ENCODE measurements at places on chromosomes 13 and 19.

GRCh38 chr19:38644719-38645118 is 2.7 kb upstream of the ACTN4 start:
- no peak for DNase-seq

GRCh38 chr13:43662976-43663375 is 123.8 kb downstream of the ENOX1 start:
- no peak for DNase-seq

DNA sequence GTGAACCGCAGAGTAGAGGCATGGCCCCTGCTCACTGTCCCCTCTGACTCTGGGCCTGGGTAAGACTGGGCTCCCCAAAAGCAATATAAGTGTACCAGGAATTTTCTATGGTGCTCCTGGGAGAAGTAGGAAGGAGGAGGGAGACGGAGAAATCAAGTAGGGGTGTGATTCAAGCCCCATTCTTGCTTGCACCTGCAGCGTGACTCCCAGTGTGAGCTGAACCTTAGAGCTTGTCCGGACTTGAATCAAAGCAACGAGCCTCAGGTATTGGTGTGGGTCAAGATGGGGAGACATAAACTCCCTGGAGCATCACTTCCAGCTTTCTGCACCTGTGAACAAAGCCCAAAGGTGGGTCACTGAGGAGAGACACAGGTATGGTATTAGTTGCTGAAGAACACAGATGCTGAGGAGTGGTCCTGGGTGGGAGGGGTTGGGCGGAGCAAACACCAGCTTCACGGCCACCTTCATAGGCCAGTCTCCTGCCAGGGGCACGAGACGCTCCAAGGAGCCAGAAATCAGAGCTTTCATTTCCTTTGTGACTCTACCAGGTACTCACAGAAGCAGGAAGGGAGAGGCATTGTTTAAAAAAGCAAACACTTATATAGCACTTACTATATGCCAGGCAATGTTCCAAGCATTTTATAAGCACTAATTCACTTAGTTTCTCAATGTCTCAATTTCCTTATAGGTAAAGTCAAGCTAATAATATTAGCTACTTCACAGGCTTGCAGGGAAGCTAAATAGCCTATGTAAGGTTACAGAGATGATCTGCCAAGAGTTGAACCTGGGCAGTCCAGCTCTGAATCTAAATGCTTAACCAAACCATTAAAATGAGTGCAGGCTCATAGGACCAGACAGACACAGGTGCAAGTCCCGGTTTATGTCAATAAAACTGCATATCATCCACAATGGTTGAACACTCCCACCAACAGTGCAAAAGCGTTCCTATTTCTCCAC is 775.3 kb downstream of the UQCRFS1 start:
- DNase-seq = no peak

DNA sequence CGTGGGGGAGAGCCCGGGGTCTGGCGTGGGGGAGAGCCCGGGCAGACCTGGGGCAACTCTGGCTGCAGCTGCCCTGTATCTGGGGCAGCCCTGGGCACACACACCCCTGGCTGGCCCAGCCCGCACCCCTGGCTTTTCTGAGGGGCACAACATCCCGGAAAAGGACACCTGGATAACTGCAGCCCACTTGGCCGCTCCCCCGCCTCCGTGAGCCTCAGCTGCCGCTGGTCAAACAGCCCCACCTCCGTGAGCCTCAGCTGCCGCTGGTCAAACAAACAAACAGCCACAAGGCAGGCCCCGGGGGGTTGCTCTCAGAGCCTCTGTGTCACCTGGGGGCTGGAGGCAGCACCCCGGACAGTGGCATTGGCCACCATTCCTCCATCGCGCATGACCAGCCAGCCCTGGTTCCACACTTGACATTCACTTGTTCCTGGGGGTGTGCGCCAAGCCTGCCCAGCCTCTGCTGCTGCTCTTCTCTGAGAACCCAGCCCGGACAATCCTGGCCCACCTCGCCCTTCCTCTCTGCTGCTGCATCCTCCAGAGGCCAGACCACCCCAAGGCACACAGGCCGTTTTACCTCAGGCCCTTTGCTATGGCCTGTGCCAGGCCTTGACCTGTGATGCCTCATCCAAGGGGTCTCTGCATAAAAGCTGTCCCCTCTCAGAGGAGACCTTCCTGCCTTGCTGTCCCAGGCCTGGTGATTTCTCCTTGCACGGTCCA is 19.9 kb downstream of the CEBPG start:
- DNase-seq = no peak

DNA sequence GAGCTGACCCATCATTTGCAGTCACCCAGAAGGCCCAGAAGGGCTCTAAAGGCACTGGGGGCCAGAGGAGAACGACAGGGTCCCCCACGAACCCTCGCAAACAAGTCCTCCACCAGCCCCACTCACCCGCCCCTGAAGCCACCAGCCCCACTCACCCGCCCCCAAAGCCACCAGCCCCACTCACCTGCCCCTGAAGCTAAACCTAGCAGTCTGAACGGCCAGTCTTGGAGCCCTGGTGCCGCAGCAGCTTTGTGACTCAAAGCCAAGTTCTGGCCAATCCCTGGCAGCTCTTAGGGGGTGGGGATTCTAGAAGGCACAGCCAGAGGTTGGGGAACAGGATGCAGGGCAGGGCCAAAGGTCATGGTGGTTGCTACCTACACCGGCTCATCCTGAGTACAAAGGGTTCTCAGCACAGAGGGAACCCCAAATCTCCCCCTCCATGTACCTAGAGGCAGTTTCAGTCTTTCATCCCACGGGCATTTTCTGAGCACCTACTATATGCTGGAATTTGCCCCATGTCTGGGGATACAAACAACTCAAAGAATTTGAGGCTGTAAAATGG is at the start of gene IQCN:
Gene IQCN, minus strand, starts transcription at position 234 of the 562 bp plus-strand sequence. CDS start 4,974 bp downstream, outside the sequence.
- no peak for DNase-seq

DNA sequence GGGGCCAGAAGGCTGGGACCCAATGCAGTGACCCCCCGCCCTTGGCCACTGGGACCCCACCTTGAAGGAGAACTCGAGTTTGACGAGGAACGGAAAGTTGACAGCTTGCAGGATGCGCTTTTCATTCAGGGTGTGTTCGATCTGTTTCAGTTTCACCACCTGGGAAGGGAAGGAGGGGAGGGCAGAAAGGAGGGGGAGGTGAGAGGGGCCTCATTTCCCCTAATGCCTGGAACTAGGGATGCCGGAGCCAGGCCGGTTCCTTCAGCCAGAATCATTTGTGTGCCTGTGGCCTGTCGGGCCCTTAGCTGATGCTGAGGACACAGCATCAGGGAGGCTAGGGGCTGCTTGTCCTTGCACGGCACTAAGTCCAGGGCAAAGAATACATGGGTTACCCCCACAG is 12.2 kb upstream of the SAMD1 start:
- no peak for DNase-seq
